ENCODE measurements at places on chromosomes 7 and 10.

DNA sequence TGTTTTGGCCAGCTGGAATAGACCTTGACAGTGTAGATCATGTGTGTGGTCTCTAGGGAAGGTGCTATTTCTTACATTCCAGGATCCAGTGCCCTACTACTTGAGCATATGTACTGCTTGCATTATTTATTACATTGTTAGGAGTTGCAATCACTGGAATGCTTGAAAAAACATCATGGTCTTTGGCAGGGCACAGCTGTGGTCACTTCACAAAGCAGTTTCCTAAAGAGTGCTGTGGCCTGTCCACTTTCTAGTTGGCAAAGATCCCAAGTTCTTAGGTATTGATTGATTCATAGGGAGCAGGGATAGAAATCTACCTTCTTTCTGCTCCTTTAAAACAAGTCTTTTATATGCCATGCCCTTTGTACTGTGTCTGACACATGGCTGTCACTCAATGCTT is 4.6 kb downstream of the C7orf25 start:
- DNase-seq = no peak

GRCh38 chr7:43616977-43617376 is 34.1 kb downstream of the STK17A start:
- no peak for DNase-seq

DNA sequence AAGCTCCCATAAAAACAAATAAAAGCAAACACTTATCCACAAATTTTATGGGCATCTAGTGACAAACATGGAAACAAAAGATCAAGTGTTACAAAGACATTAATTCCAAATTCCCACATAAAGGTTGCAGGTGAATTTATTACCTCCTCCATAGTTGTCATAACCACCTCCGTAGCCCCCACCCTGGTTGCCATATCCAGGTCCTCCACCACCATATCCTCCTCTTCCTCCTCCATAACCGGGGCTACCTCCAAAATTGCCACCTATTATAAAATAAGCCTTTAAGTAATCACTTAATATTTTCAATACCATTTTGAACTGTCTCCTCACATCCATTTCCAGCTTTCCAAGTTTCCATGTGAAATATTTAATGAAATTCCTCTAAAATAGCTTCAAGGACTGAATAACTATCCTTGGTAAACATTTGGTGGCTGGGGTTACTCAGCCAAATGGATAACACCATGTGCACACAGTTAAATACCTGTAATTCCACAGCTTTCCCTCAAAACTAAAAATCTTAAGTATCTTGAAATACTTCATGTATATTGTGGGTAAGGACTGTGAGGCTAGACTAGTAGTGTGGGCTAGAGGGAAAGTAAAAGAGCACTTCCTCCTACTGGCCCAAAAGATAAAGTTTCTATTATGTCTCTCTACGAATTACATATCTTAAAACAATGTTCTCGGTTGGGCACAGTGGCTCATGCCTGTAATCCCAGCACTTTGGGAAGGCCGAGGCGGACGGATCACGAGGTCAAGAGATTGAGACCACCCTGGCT is 6.9 kb downstream of the HNRNPA2B1 start:
- no peak for DNase-seq

DNA sequence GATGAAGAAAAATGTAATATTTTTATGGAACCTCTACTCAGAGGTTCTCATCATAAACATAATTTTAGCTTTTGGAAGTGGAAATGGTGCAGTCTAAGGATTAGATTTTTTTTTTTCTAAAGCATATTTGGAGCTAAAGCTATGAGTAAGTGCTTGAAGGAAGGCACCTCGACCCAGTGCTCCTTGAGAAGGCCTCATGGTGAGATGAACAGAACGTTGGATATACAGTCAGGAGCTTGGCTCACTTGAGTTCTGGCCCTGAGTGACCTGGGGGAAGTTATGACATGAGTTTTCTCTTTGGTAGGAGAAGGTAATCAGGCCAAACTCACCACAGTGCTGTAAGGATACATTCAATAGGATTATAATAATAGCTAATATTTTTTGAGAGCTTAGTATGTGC is 163.3 kb downstream of the JCAD start:
- DNase-seq = no peak

- no peak for DNase-seq
Measured at GRCh38 chr10:47094126-47094525, 182.9 kb downstream of the PTPN20 start.

DNA sequence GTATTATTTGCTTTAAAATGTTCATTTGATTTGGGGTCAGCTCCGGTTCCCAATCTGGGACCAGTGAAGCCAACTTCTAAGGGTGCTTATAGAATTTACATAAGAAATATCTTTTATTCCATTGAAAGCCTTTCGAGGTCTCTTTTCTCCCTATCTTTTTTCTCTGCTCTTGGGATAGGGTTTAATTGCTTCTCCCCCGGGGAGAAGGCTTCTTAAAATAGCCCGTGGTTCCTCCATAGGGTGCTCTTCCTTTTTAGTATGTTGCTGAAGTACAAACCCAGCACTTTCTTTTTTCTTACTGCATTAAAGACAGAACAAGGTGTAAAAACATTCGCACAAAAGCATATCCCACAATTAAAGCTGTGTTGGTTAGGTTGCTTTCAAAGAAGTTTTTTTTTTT is 107.5 kb downstream of the POU6F2 start:
- no peak for DNase-seq

DNA sequence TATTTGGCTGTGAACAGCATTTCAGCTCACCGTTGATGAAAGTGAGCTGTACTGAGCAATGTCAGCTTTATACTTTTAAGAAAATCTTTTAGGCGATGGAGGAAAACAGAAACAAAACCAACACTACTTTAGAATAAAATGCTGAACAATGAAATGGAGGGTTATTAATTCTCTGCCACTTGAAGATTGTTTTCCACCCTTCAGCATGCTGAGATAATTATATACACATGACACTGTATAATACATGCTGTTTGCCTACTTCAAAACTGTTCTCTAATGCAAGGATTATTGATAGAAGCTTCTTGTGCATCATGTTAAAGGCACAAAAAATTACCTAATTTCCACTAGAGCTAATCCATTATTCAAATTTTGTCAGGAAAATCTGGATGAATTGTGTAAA is 66.8 kb downstream of the CACNA2D1 start:
- no peak for DNase-seq

- DNase-seq = no peak
Measured at GRCh38 chr10:69262292-69262751, 16.0 kb upstream of the HK1 start.

- peak; percentile 93 for DNase-seq
Measured at GRCh38 chr7:11760372-11760771, 71.6 kb downstream of the THSD7A start.

GRCh38 chr7:20229646-20230500 is 12.7 kb upstream of the MACC1 start:
- DNase-seq = no peak

DNA sequence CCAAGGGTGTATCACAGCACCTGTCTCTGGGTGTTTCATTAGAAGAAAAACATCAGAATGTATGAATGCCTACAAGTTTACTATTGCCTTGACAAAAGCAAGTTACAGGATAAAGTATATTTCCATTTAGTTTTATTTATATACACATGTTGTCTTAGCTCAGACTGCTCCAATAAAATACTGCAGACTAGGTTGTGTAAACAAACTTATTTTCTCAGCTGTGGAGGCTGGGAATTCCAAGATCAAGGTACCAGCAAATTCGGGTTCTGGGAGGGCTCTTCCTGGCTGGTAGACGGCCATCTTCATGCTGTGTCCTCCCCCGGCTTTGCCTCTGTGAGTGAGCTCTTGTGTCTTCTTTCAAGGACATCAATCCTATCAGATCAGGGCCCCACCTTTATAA is 77.1 kb upstream of the UNC5B start:
- no peak for DNase-seq

DNA sequence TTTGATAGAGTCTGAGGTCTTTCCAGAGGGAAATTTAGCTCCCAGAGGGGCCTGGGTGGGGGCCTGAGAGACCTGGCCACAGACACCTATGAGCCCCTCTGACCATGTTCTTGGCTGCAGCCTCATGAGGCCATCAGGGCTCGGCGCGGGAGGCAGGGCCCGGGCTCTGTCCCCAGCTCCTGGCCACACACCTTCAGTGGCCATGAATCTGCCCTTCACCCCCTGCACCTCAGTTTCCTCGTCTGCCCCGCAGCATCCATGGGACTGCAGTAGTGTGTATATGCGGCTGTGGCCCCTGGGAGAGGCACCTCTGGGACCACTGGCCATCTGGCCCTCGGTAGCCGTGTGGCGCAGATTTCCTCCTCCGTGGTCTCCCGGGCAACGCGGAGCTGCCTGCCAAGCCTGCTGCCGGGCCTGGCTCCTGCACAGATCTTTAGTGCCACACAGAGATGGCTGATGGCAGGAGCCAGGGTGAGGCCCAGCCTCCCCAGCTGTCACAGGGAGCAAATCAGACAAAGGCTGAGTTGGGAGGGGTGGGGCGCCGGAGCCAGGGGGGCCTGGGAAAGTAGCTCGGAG is 23.6 kb upstream of the ADCYAP1R1 start:
- DNase-seq = no peak

Measured in NCI-H526 treated with DMSO at 0.1 percent for 48 hours (cell line).